ENCODE measurements at places on chromosomes 5 and 9. TPM values are rescaled to one million over a fixed set of nuclear protein-coding genes. Genes with fewer than 3 reads are reported as not detected.

DNA sequence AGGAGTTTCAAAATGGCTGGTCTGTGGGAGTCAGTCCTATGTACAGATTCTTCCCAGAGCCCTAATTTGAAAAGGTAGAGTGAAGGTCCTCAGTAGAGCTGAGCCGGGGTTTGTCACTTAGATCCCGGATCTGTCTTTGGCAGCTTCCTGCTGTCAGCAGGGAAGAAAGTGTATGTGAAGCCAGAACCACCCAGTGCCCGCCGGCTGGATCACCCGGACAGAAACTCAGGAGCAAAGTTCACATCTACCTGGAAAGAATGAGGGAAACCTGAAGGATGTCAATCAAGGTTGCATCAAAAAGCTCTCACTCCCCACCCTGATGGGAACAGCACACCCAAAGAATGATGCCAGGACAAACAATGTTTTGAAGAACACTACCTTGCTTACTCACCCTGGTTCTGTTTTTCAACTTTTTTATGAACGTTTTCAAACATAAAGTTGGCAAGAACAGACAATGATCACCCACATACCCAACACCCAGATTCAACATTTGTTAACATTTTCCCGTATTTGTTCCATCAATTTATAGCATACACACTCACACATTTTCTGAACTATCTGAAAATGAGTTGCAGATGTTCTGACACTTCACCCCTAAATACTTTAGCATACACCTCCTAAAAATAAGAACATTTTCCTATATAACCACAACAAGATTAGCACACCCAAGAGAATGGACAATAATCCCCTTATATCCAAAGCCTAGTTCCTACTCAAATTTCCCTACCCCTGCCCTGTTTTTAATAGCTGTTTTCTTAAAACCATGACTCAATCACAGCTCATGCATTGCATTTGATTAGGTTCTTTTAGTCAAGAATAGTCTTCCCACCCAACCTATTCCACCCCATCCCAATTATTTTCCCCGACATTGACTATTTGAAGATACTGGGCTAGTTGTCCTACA, 133.9 kb downstream of the LHFPL2 start:
- H3K27ac ChIP-seq = no peak overlapping the region
- no peak overlapping the region for H3K4me3 ChIP-seq

GRCh38 chr5:159899067-159900049, 16.9 kb upstream of the ADRA1B start:
- peaks cover 14% of the 10 kb centered on the region for H3K4me1 ChIP-seq
- H3K4me3 ChIP-seq = no peak overlapping the region
- H3K27me3 ChIP-seq = peaks cover 8% of the 10 kb centered on the region
- H3K36me3 ChIP-seq = no peaks in the 10 kb centered on the region
- no peak overlapping the region for H3K27ac ChIP-seq
- DNase-seq = no peak

DNA sequence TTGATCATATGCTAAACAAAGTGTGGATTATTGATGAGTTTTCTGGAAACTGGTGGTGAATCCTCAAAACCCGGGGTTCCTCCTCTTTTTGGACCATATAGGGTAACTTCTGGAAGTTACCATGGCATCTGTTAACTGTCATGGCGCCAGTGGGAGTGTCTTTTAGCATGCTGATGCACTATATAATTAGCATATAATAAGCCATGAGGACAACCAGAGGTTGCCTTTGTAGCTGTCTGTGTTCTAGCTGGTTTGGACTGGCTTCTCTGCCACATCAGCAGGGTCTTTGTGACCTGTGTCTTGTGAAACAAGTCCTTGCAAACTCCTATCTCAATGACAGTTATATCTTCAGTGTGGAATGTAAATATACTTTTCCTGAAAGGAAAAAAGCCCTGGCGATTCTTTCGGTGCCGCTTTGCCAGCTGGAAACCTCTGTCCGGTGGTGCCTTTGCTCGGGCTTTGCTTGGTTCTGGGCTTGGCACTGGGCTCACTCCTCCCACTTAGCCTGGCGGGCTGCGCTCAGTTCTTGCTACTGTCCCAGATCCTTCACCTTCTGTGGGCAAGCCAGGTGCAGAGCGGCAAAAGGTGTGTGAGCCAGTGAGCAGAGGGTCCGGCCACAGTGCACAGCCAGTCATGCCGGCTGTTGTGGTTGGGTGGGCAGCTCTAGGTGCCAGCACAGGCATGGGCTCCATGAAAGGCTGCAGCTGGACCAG, 20.4 kb downstream of the NXNL2 start:
- H3K27ac ChIP-seq = no peak overlapping the region
- DNase-seq = no peak
- no peak overlapping the region for H3K4me3 ChIP-seq
- H3K36me3 ChIP-seq = no peaks in the 10 kb centered on the region

GRCh38 chr5:158195416-158196210, 336.7 kb upstream of the CLINT1 start:
- no peak for DNase-seq
- H3K27ac ChIP-seq = no peak overlapping the region
- H3K36me3 ChIP-seq = no peaks in the 10 kb centered on the region
- peaks cover 3% of the 10 kb centered on the region for H3K27me3 ChIP-seq
- H3K4me3 ChIP-seq = no peak overlapping the region
- no peaks in the 10 kb centered on the region for H3K4me1 ChIP-seq

GRCh38 chr5:32170303-32171151, 3.6 kb downstream of the GOLPH3 start:
- H3K36me3 ChIP-seq = peaks cover 38% of the 10 kb centered on the region
- no peak for DNase-seq
- H3K27ac ChIP-seq = peak overlapping the region; percentile 7
- H3K4me1 ChIP-seq = peaks cover 34% of the 10 kb centered on the region
- no peaks in the 10 kb centered on the region for H3K27me3 ChIP-seq
- peak overlapping the region; percentile 53 for H3K4me3 ChIP-seq

GRCh38 chr9:94921092-94921471, 194.6 kb downstream of the AOPEP start:
- no peaks in the 10 kb centered on the region for H3K4me1 ChIP-seq
- H3K27ac ChIP-seq = no peak overlapping the region
- no peaks in the 10 kb centered on the region for H3K36me3 ChIP-seq
- no peak for DNase-seq

- no peaks in the 10 kb centered on the region for H3K27me3 ChIP-seq
- peaks cover 23% of the 10 kb centered on the region for H3K4me1 ChIP-seq
- no peak overlapping the region for H3K4me3 ChIP-seq
- no peak for DNase-seq
- peaks cover 37% of the 10 kb centered on the region for H3K36me3 ChIP-seq
These were observed 61.6 kb downstream of the FNBP1 start for GRCh38 chr9:129981180-129981907.

DNA sequence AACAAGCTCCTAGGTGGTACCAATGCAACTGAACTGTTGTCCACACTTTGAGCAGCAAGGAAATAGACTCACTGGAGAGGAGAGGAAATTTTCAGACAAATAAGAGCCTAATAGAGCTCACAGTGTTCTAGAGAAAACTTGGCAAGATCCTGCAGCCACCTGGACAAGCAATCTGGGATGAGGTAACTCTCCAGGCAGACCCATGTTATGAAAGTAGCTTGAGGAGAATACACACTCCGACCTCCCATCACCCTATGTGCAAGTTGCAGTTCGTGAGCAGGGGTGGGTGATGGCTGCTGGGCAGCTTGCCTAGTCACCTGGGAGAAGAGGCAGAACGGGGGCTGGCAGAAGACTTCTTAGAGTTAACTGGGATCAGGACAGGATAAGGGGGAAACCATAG, 102.2 kb downstream of the KLF4 start:
- no peak for DNase-seq
- no peaks in the 10 kb centered on the region for H3K4me1 ChIP-seq
- no peak overlapping the region for H3K4me3 ChIP-seq
- H3K27me3 ChIP-seq = peaks cover 7% of the 10 kb centered on the region
- H3K36me3 ChIP-seq = no peaks in the 10 kb centered on the region
- no peak overlapping the region for H3K27ac ChIP-seq

DNA sequence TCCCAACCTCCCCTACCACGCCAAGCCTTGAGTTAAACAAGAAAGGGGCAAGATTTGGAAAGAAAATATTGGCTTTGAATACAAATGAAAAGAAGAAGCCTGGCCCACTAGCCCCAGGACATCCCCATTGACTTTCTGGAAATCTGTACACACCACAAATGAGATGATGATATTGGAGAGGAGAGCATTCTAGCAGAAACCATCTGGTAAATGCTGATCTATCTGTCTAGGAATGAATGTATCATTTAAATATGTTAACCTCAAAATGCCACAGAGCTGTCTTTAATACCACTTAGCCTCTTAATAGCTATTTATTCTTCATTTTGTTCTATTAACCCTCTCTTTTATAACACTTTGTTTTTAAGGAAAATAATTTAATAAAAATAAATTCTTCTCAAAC, 270.2 kb upstream of the PDE4D start:
- H3K4me3 ChIP-seq = no peak overlapping the region
- H3K27ac ChIP-seq = no peak overlapping the region
- H3K27me3 ChIP-seq = no peaks in the 10 kb centered on the region
- no peak for DNase-seq
- H3K36me3 ChIP-seq = no peaks in the 10 kb centered on the region
- no peaks in the 10 kb centered on the region for H3K4me1 ChIP-seq

GRCh38 chr5:142670804-142671203, 15.1 kb downstream of the FGF1 start:
- no peak overlapping the region for H3K27ac ChIP-seq
- H3K27me3 ChIP-seq = no peaks in the 10 kb centered on the region
- H3K4me3 ChIP-seq = no peak overlapping the region

DNA sequence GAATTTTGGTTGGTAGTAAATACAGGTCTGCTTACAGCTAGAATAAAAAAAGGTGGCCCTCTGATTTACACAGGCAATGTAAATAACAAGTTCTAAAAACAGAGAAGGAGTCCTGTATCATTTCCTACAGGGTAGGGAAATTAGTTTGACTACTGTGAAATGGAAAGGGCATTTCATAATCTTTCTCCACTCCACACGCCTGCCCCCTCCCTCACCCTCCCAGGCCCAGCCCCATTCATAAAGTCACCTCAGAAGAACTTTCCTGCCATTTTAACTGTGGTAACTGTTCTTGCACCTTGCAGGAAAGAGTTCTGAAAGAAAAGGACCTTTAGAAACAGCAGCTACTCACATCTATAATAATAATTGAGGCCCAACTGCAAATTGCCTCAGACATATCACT, 69.7 kb downstream of the MEF2C start:
- no peaks in the 10 kb centered on the region for H3K36me3 ChIP-seq
- H3K4me1 ChIP-seq = no peaks in the 10 kb centered on the region
- H3K4me3 ChIP-seq = no peak overlapping the region
- peaks cover 2% of the 10 kb centered on the region for H3K27me3 ChIP-seq
- no peak for DNase-seq
- H3K27ac ChIP-seq = no peak overlapping the region

DNA sequence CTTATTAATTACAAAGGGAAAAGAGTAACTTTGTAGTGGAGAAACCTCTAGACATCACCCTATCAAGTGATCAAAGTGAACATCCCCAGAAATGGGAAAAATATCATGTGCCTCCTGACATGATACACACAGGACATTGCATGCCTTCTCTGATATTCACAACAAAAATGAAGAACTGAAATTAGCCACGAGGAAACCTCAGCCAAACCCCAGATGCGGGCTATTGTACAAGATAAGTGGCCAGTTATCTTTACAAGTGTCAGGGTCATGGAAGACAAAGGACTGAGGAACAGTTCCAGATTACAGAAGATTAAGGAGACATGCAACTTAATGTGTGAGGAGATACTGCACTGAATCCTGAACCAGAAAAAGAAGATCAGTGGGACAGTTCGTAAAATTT, 23.8 kb upstream of the NPM1 start:
- DNase-seq = no peak
- H3K4me3 ChIP-seq = no peak overlapping the region
- H3K27ac ChIP-seq = no peak overlapping the region
- H3K4me1 ChIP-seq = peaks cover 4% of the 10 kb centered on the region
- H3K36me3 ChIP-seq = no peaks in the 10 kb centered on the region

DNA sequence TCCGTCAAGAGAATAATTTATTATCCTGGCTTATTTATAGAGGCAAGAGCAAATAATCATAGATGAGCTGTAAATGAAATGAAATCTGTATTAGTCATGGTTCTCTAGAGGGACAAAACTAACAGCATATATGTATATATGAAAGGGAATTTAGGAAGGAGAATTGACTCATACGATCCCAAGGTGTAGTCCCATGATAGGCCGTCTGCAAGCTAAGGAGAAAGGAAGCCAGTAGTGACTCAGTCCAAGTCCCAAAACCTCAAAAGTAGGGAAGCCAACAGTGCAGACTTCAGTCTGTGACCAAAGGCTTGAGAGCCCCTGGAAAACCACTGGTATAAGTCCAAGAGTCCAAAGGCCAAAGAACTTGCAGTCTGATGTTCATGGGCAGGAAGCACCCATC, 515.9 kb upstream of the CYLC2 start:
- no peak overlapping the region for H3K27ac ChIP-seq
- H3K27me3 ChIP-seq = no peaks in the 10 kb centered on the region
- no peak for DNase-seq

DNA sequence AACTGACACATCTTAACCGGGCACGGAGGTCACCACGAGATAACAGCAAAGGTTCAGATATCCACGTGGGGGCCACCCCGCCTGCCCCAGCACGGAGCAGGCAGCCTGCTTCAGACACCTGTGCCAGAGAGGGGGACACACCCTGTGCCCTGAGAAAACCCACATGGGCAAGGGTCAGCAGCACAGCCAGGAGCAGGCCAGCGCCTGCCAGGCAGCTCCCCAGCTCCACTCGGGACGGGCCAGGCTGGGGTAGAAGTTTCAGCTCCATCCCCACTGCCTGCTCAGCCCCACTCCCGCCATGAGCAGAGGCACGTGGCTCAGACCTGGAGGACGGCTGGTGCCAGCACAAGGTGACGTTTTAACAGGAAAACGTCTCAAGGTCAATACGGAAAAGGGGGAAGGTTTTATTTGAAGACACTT, 22.2 kb downstream of the SLC12A7 start:
- no peak overlapping the region for H3K4me3 ChIP-seq
- peaks cover 12% of the 10 kb centered on the region for H3K36me3 ChIP-seq
- no peak for DNase-seq

The TTC39B gene
- 23.8 TPM for total RNA-seq

The TXNDC8 gene
- total RNA-seq = not detected

The SEMA5A gene
- 0.12 TPM for total RNA-seq

The REEP5 gene
- total RNA-seq = 77.5 TPM

All from activated T-helper 1 cell treated with anti-CD3 and anti-CD28 coated beads, Interleukin-12 subunit alpha, Interleukin-12 subunit beta, Interleukin-2, Interleukin-4 antibody, amounts not matched to agents 30 ng/mL and 10 ng/mL and 1 ng/mL, durations not matched to agents 14 hours and 24 hours and 36 hours (primary cell).